OCI-M1 (cell line): ENCODE measurements at places on chromosomes 2 and 18.
A peak's percentile ranks its signal among the peaks of the same experiment; 100 is the strongest.

DNA sequence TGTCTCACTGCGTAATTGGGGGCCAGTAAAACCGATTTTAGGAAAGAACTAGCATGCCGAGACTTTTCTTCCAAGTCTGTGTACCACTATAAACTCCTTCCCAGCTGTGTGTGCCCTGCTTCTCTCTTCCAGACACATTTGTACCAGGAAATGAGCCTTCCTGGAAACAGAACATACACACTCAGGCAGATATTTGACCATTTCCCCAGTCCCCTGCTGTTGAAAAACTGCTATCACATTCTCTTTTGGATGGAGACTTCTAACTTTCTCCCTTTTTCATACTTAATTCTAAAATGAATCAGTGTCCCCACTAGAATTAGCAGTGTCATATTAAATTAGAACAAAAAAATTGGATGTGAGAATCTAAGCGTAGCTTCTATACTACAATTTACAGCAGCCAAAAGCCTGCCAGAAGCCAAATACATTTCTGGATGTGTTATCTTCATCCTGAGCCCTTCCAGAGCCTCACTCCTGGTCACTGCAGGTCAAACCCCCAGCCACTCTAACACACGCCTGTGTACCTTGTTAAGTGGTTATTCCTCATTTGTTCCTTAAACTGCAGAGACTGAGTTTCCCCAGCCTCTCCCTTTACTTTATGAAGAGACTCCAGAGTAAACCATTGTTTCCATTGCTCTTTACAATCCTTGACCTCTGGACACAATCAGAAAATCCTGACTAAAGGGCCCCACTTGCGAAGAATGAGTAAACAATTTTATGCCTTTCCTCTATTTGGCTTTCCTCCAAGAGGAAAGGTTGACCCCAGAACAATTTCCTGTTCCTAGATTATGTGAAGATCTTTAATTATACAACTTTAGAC, 20.4 kb downstream of the DSG4 start:
- no peak for DNase-seq

- peak; percentile 30 for DNase-seq
These were observed 563.4 kb downstream of the LRRTM4 start for GRCh38 chr2:76958749-76959148.

DNA sequence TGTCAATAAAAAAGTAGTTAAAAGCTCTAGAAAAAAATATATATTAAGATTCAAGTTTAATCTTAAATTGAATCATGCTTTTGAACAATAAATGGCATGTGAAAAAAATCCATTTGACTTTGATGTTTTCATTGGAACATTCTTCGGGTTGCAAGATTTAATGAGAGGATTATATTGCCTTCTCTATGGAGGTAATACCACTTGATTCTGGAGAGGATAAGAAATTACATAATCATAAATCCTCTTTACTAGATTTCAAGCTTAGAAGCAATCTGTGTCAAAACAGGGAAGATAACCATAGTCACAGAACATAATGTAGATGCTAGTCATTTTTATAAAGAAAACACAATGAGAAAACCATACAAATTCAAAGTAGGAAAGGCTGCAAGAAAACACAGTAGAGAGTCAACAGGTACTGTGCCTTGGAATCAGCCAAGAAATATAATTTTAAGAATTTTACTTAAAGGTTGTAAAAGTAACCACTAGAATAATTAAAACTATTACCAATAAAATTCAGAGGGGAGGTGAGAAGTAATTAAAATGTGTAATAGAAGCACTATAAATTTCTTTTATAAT, 18.7 kb upstream of the MAPRE2 start:
- no peak for DNase-seq

DNA sequence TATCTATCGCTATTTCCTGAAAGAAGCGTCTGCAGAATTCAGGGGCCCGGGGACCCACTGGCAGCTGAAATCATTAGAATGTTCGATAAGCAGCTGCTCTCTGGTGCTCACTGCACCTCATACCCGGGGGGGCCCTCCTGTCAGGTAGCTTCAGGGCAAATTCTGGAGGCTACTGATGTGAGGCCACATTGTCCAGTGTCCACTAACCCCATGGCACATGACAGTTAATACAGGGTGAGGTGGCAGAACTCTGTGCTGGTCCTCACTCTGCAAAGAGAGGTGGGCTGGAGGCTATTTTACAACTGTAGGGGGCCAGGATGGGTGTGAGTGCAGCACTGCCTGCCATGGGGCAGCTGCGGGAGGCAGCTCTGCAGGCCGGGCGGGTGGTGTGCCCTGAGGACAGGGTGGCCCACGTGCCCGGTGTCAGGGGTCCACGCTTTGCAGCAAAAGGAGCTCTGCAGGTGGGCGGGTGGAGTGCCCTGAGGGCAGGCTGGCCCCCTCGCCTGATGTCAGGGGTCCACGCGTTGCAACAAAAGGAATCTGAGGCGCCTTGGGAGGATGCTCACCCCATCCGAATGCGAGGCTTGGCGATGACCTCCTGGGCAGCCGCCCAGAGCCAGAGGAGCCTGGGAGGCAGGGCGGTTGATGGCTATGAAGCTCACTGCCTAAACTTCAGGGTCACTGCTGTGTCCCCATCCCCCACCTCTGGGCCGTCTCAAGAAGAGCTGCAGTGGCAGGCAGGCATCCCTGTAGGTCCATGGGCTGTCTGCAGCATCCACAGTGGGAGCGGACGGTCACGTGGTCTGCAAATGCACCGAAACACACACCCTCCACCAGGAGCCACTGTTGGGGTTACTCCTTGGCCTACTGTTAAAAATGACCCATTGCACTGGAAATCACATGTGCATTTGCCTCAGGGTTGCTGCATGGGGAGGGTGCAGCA, 207.0 kb upstream of the SALL3 start:
- no peak for DNase-seq

GRCh38 chr2:45809205-45809604, 157.7 kb downstream of the PRKCE start:
- no peak for DNase-seq

DNA sequence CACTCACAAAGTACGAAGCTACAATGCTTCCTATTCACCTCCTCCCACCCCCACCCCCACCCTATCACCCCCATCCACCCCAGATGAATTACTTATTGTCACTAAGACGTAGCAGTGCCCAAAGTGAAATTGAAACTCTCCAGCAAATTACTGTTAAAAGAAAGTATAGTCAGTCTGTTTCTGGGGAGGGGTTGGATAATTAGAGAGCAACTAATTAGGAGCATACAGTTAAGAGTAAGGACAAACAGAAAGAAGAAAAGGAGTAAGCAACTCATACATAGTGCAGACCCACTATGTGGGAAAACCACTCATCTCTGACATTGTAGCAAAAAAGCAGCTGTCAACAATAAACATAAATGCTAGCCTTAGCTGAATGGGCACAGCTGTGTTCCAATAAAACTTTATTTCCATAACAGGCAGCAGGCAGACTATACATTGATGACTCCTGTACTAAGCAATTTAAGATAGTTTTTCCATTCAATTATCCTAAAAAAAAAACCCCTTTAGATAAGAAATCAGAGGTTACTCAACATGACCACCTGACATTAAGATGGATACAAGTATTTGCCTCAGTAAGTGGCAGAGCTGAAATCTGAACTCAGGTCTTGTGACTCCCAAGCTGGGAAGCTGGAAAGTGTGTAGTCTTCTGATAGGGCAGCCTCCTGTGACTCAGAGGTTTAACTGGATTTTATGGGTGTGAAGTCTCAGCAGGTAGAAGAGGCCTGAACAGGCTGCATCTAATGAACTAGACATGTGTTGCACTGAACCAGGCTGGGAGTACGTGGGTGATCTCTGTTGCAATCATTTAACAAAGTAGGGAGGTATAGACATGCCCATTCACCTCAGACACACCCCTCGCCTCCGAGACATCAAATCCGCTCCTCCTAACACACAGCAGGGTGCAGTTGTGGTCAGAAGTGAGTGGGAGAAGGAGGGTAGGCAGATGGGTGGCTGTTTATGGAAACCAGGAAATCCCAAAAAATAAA, 171.8 kb upstream of the KLF7 start:
- DNase-seq: peak; percentile 62

DNA sequence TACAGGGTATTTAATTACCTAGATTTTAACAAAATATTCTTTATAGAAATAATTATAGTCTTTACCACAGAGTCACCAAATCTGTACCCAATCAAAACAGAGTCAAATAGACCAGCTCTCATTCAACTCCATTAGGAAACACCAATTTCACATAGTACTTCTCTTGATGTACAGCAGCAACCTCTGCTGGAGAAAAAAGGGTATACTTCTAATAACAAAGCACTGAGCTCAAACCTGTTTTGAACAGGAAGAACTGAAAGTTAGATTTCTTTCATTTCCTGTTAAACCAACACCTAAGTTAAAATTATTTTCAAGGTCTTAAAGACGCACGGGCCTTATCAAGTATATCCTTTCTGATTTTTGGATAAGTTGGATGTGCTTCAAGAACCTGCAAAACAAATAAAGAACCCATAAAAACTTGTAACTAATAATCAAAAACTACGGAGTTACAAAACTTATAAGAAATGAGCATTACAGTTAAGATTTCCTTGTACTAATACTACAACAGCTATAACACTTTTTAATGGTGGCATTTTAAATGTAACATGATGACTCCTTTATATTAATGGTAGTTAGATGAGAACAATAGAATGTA, 79.0 kb downstream of the TTC21B start:
- peak; percentile 80 for DNase-seq

GRCh38 chr2:25098670-25099486, 57.0 kb downstream of the EFR3B start:
- no peak for DNase-seq

DNA sequence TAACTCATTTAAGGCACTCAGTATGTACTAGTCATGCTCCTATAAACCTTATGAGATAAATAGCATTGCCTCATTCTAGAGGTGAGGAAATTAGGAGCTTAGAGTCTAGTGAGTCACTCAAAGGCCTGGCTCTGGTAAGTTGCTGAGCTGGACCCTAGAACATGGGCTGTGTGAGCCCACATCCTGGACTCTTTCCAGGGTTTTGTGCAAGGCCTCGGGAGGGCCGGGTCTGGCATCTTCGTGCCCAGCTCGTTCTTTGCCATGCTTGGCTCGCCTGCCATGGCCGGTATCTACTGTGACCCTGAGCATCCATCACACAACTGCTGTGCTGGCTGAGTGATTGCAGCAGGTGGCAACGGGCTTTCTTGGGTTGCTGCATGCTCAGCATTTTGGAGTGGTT, 168.0 kb downstream of the LPIN1 start:
- no peak for DNase-seq
